ENCODE measurements at places on chromosomes 11 and 22.

- no peak for DNase-seq
Observed at GRCh38 chr22:49817359-49817758, 10.3 kb downstream of the BRD1 start.

DNA sequence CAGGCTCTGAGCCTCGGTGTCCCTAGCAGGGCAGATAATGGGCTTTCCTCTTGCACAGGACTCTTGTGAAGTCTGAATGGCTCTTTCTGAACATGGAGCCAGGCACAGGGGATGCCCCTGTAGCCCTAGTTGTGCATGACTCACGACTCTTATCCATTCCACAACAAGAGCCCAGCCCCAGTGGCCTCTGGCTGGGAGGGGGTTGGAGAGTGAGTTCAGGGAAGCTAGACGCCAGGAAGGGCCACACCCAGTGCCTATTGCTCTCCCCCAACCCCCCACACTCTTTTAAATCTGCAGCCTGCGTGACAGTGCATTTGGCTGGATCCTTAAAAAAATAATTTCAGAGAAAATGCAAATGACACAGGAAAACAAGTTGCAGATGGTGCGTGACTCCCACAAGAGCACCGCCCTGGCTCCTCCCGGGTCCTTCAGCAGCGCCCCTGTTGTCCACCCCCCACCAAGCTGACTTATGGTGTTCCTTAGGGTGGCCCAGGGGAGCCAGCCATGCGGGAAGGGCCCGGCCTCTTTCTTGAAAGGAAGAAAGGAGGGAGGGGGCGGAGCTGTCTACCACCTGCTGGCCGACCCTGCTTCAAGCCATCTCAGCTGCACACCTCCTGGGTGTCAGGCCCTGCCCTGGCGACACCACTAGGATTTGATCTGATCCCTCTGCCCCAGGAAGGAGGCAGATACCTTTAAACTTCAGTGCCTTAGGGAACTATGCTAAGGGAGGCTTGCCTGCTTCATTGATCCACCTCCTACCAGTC, 74.7 kb downstream of the MN1 start:
- DNase-seq = no peak

- no peak for DNase-seq
Observed at GRCh38 chr22:49702068-49702397, 125.6 kb downstream of the BRD1 start.

DNA sequence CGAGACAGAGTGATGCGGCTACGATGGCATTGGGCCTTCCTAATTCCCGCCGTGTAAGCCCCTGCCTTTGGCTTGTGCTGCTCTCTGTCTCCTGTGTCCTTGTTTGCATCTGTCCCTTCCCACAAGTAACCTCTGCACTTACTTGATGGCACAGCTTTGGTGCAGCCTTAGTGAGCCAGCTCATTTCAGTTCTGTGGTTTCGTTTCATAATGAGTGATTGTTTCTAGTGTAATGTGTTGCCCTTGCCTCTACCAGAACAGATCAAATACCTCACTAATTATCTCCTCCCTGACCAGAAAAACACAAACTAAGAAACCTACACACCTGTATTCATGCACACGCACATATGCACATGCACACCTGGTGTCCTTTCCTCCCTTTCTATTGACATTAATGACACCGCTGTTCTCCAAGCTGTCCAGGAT, 58.8 kb downstream of the GRK3 start:
- peak; percentile 2 for DNase-seq

- no peak for DNase-seq
Observed at GRCh38 chr22:21697021-21697771, 31.4 kb downstream of the PPIL2 start.

- DNase-seq = no peak
Observed at GRCh38 chr11:7577291-7578190, 63.7 kb downstream of the PPFIBP2 start.

- no peak for DNase-seq
Observed at GRCh38 chr11:10139656-10140055, 154.4 kb downstream of the SBF2 start.

GRCh38 chr22:36155702-36156101, 4.9 kb downstream of the APOL3 start:
- DNase-seq = no peak

DNA sequence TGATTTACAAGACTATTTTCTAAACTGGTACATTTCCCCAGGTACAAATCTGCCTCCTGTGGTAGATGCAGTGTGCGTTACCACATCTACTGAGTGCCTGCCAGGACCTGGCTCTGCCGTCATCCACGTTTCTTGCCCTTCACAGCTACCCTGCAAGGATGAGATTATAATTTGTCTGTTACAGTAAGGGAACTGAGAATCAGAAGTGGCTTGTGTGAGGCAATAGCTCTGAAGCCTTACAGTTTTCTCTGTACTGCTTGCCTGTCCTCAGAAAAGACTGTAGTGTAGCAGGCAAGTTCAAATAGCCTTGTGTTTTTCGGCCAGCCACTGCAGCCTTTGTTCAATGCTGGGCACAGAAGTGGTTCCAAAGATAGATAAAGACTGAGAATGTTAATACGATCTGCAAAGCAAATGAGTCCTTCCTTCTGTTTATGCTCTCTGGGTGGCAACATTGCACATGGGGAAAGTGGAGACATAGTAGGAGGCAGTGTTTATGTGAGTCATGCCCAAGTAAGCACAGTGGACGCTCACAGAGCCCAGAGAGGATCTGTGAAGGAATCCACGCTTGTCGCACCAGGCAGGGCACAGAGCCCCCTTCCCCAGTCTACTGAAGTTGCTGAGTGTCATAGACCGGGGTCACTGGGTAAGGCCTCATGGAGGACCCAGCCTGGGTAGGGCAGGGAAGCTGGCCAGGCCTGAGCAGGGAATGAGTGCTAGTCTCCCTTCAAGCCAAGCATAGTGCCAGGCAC, 49.1 kb downstream of the MICAL2 start:
- DNase-seq = no peak

DNA sequence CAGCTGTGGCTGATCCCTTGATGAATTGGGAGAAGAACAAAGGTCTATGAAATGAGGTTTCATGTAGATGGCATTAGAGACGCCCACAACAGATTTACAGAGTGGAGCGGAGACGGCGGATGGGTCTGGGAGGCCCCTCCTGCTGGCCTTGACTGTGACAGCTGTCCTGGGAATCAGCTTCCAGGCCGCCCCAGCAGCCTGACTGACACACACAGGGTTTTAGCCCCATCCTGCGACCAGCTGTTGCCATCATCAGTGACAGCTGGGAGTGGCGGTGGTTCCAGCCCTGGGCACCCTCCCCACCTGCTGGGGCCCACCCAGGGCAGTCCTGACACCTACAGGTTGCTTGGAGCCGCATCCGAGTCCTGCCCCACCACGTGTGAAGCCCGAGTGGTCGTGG, 64.0 kb upstream of the PPP6R3 start:
- DNase-seq = no peak

DNA sequence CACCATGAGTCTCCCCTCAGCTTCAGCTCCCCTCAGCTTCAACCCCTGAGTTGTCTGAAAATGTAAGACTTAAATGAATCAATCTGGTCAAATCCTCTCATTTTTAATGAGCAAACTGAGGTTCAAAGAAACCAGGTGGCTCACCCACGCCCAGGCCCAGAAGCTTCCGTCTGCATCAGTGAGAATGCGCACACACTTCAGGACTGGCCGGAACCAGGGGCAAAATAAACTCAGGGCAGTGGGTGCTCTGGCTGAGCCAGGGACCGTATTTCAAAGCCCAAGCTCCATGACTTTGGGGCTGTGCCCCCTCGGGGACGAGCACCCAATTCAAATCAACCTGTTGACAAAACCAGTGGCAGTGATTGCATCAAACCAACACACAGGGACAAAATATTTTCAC, 3.1 kb downstream of the SULT4A1 start:
- no peak for DNase-seq

GRCh38 chr22:49243965-49244364, 583.7 kb downstream of the BRD1 start:
- no peak for DNase-seq

DNA sequence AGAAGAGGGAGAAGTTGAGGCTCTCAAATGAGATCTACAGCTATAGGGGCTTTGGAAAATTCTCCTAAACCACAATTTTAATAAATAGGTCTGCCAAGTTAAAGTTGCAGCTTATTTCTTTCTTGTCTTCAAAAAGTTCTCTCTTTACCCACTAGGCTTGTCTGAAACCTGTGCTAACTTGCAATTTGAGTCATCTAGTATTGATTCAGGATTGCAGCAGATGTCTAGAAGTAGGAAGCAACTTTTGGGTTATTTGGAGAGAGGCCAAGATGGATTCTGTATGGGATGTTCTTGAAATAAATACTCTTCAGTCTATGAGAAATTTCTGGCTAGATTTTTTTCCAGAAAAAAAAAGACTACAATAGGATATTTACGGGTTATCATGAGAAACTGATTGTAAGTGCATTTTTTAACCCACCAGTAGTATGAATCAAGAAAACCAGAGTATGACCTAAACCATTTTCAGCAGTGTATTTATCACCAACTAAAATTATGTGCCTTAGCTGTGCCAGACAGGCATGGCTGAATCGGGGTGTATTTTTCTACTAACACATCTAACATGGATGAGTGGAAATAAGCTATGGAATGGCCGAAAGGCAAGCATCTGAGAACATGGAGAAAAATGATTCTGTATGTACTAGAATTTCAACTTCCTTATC, 4.9 kb upstream of the RAB38 start:
- DNase-seq = no peak

DNA sequence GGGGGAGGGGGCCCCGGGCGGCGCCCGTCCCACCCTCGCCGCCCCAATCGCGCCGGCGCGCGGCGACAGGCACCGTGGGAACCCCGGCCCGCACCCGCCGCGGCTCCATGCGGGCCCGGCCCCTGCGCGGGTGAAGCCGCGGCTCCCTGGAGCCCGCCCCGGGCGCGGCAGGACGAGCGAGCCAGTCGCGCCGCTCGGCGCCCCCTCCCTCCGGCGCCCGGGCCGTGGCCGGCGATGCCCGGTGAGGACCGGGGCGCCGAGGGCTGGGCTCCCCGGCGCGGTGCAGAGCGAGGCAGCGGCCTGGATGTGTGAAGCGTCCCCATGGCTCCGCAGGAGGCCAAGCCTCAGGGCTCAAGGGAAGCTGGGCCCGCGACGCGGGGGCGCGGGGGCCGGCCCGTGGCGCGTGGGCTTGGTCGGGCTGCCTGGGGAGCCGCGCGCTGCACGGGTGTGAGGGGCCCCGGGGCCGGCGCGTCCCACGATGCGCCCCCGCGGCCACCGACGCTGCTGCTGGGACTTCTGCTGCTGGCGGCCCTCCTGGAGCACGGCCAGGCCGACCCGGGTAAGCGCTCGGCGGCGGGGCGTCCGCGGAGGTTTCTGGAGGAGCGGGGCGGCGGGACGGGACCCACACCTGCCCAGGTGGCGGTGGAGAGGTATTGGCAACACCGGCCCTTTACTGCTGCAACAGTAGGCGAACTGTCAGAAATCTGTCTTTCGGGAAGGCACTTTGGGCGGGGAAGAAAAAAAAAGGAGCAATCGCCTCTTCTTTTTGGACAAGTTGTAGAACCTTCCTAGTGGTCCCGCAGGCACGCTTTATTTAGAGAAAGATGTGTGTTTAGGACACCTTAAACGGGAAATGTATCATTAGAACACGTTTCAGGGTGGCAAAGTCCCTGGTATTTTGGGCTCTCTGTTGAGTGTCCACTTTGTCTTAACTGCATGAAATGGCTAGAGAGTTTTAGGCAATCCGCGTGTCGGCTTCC, 119.4 kb downstream of the HIPK3 start:
- DNase-seq = no peak

GRCh38 chr11:47020793-47021526, 84.4 kb downstream of the CSTPP1 start:
- no peak for DNase-seq
